ENCODE measurements at places on chromosomes 7 and 10.

DNA sequence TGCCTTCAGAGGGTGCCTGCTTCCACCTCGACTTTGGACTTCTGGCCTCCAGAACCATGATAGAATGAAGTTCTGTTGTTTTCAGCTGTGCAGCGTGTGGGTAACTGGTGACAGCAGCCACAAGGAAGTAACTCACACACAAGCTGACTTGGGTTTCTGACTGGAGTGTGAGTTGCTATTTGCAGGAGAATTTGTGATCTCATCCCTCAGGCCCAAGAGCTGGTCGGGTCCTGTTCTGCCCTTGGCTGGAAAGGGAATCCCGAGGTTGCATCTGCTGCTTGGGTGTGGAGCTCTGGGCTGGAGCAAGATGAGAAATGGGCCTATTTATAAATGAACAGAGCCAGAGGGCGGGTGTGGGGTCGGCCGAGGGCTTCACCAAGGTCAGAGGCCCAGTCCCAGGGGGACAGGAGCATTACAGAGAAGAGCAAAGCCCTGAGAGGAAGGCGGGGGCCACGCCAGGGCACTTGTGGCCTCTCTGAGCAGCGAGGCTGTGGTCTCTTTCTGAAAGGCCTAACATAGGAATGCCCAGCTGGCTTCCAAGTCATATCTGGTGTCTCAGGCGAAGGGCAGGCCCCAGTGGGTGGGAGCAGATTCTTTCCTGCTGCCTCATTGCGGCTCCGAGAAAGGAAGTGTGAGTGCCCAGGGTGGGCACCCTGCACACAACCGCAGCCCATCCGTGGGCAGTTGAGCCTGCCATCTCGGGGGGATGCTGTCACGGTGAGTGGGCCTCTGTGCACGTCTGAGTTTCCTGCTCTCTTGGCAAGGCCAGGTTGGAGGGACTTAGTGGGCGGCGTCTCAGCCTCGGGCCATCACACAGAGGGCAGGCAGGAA lies 26.5 kb upstream of the C10orf71 start:
- DNase-seq, result peak; percentile 80

GRCh38 chr7:117279931-117280557 lies 42.8 kb downstream of the WNT2 start:
- no peak for DNase-seq

GRCh38 chr7:83970081-83970480 lies 224.5 kb downstream of the SEMA3A start:
- peak; percentile 20 for DNase-seq

DNA sequence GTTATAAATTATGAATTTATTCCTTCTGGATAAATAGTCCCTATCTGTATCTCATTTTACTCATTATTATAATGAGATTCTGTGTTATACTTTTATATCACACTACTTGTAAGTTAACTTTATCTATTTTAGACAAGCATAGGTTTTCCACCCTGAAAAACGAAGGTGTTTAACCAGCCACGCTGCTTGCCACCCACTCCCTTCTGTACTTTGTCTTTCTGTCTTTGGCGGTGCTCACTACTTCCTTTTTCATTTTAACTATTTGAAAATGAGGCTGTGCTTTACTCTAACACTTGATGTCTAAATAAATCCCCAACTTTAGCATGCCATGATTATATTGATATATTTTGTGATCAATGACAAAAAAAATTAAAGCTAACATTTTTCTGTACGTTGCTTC lies 952.9 kb downstream of the DNAJB9 start:
- no peak for DNase-seq

GRCh38 chr10:70234668-70235447 lies 1.6 kb upstream of the PPA1 start:
- DNase-seq, result peak; percentile 13

DNA sequence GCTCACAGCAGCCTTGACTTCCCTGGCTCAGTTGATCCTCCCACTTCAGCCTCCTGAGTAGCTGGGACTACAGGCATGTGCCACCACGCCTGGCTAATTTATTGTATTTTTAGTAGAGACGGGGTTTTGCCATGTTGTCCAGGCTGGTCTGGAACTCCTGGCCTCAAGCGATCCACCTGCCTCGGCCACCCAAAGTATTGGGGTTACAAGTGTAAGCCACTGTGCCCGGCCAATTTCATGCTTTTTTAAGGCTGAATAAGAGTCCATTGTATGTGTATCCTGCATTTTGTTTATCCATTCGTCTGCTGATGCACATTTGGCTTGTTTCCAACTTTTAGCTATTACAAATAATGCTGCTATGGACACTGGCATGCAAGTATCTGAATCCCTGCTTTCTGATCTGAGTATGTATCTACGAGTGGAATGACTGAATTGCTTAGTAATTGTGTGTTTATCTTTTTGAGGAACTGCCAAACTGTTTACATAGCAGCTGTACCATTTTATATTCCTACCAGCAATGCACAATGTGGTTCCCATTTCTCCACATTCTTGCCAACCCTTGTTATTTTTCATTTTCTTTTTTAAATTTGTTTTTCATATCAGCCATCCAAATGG lies 37.3 kb upstream of the TPST1 start:
- peak; percentile 77 for DNase-seq

- DNase-seq, result peak; percentile 73
These were observed 18.7 kb upstream of the ITGA8 start for GRCh38 chr10:15738270-15738925.

DNA sequence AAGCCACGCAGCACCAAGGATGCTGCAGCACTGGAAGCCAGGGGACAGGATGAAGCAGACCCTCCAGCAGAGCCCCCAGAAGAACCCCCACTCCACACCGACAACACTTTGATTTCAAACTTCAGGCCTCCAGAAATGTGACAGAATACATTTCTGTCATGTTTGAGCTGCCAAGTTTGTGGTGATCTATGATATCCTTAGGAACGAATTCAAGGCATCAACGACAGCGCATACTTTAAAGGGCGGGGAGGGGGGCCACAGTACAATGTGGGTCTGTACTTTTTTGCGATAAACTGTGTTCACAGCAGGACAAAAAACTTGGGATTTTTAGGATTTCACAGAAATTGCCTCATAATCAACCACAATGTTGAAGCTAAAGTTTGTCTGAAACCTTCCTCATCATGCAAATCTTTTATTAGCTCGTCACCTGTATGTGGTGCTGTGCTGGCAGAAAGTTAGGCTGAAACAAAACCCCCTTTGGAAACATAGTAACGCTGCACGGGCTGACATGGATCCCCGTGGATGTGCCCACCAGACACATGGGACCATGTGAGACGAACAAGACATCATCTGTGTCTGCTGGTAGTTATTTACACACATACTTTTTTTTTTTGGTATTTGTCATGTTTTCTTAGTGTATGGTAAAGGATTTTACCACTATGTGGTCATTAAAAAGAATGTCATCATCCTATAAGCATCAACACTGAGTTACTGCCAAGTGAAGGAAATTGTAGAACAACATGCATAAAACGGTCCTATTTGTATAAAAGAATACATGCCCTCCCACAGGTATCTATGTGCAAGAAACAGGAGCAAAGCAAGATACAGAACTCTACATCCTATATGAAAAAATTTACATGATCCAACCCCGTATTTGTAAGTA lies 113.3 kb upstream of the AFAP1L2 start:
- no peak for DNase-seq

GRCh38 chr7:37262181-37262580 lies 186.5 kb downstream of the ELMO1 start:
- DNase-seq, result no peak

GRCh38 chr10:35096312-35096711 lies 6.2 kb upstream of the CUL2 start:
- DNase-seq, result no peak

GRCh38 chr10:5512881-5513612 lies 11.7 kb upstream of the CALML3 start:
- no peak for DNase-seq

DNA sequence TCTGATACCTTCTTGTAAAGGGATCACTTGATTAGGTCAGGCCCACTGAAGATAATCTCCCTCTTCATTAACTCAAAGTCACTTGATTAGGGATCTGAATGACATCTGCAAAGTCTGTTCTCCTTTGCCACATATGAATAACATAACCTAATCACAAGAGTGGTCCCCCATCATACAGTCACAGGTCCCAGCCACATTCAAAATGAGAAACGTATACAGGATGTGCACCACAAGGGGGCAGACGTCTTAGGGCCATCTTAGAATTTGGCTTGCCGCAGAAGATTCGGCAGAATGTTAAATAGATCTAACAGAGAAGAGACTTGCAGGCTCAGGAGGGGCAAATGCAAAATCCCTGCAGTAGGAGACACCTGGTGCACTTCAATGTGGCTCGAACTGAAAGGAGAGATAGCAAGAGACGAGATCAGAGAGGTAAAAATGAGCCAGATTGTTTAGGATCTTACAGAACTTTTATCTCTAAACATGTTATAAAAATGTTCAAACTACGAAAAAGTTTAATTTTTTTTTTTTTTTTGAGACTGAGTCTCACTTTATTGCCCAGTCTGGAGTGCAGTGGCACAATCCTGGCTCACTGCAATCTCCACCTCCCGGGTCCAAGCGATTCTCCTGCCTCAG lies 10.4 kb upstream of the SMC3 start:
- DNase-seq, result peak; percentile 38

GRCh38 chr7:44547536-44548231 lies 6.6 kb upstream of the NPC1L1 start:
- DNase-seq, result peak; percentile 67

DNA sequence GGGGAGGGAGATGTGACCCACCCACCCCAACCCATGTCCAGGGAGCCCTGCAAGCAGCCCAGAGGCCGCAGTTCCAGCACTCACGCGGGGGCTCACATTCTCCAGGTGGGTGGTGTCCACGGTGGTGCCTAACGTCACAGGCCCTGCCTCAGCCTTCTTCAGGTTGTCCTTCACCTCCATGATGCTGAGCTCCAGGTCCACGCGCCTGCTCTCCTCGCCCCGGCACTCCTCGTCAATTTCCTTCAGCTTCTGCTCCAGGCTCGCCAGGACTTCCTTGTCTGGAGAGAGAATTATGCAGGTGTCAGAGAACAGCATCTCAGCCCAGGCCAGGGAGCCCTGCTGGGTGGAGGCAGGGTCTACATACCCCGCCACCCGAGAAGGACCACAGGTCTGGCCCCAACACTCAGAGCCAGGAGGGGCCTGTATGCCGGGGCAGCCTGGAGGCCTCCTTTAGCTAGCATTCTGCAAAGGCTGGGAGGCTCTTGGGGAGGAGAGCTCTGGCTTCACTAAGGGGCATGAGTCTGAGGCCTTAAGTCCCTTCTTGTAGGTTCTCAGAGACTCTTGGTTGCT lies 58.2 kb downstream of the VWA2 start:
- DNase-seq, result no peak

DNA sequence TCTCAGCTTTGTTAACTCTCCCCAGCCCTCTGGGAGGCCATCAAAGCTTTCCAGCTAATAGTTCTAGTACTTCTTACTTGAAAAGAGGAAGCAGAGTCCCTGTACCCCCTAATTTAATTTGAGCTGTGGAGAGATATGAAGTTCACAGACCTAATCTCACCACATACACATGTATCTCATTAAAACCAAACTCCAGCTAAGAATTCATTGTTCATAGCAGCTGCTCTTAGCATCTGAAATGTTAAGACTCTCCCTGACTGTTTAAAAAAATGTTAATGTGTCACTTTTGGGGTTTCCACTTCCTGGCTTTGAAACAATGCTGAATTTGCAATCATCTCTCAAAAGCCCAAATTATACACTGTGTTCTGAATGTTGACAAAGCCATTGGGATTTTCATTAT lies 16.2 kb upstream of the MRC1 start:
- DNase-seq, result peak; percentile 35

DNA sequence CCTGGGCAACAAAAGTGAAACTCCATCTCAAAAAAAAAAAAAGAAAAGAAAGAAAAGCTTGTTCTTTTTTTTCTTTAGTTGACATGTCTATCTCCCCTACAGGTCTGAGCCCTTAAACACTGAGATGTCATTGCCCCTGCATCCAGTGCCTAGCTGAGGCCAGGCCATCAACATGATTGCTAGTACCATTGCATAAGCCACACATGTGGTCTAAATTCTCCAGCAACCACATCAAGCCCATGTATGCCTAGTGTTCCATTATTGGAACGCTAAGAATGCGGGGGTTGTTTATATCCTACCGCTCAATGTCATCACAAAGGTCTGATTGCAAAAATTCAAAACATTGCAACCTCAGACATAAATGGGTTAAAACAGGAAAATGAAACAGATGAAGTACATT lies 62.7 kb downstream of the NPTX2 start:
- DNase-seq, result peak; percentile 59

GRCh38 chr10:129730272-129730992 lies 233.6 kb downstream of the EBF3 start:
- DNase-seq, result no peak
